ENCODE measurements at places on chromosomes 2 and 18. TPM values are rescaled to one million over a fixed set of nuclear protein-coding genes. Genes with fewer than 3 reads are reported as not detected.
A peak's percentile ranks its signal among the peaks of the same experiment; 100 is the strongest.

The CDH2 gene
- total RNA-seq, result 2.2 TPM

The DYSF gene
- total RNA-seq, result 96.5 TPM

DNA sequence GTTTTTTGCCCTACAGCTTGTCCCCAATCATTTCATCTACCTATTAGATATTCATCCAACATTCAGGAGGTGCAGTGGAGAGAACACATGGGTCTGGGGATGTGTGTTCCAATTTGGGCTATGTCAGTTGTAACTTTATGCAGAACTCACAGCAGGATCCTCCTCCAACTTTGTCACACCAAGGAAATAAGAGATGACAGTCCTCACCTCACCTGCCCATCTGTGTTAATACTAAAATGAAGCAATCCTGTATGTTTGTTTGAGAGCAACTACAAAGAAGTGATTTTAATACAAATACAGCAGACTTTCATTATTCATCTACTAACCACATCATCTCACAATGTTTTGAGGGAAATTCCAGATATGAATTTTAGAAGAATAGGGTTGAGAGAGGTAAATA lies 126.7 kb downstream of the ARHGAP15 start:
- no peak for DNase-seq

DNA sequence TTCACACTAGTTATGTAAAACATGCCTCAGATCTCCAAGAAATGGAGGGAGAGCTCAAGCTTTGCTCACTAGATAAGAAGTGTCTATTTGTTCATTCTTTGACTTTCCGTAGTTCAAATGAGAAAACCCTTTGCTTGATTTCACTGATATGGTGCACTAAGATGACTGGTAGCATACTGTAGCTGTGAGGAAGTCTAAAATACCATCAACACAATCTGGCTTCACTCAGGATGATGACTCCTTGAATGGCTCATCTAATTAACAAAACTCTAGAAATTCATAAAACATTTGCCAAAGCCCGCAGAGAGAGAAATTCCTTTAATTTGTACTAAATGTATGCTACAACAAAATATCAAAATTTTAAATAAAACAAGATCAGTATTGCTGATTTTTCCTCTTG lies 152.8 kb upstream of the STK17B start:
- DNase-seq, result no peak

GRCh38 chr18:48605408-48605845 lies 66.6 kb downstream of the CTIF start:
- peak; percentile 67 for DNase-seq

GRCh38 chr2:86433137-86433536 lies 8.0 kb upstream of the KDM3A start:
- no peak for DNase-seq

GRCh38 chr2:27689424-27689823 lies 25.7 kb downstream of the SLC4A1AP start:
- no peak for DNase-seq

GRCh38 chr2:98381494-98381893 lies 35.2 kb downstream of the CNGA3 start:
- DNase-seq, result no peak

- no peak for DNase-seq
Measured at GRCh38 chr18:63145851-63146555, 173.6 kb downstream of the BCL2 start.

Data from lung microvascular endothelial cell (primary cell).